ENCODE measurements at places on chromosomes 2 and 18.
A peak's percentile ranks its signal among the peaks of the same experiment; 100 is the strongest.

GRCh38 chr2:1945819-1946218 is 201.5 kb upstream of the PXDN start:
- no peak for DNase-seq

DNA sequence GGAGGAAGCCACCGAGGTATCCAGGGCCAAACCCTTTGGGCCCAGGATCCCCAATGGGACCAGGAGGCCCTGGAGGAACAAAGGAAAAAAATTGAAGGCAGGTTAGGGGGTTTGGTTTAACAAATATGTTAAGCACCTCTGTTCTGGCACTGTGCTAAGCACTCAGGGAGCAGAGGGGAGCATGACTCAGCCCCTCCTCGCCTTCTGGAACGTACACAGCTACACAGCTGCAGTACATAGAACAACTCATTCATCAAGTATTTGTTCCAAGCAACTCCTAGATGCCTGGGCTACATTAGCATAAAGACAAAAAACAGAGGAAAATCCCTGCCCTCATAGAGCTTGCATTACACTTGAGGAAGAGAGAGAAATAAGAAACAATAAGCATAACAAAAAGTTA is 153.6 kb downstream of the COL4A4 start:
- DNase-seq, result no peak

DNA sequence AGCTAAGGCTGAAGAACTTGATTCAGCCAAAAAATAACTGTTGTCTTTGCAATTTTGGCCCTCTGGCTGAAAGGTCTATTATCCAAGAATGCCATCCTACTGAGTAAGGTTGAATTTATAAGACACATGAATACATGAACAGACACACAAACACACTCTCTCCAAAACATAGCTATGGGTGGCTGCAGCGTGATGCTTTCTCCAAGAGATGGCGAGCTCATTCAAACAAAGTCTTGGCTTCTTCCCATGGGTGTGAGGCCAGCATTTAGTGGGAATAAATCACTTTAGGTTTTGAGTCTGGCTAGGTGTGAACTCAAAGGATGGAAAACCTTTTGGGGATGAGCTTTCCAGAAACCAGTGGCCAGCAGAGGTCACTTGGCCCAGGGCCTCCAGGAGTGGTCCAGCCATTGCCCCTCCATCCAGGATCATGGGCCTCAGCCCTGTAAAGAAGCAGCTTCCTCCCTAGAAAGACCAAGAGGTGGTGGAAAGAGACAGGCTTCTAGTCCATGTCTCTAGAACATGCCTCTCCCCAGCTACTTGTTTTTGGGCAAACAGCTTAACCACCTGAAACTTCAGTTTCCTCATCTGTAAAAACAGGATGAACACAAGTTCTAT is 11.0 kb upstream of the OSR1 start:
- no peak for DNase-seq

GRCh38 chr2:5696404-5696944 is 4.3 kb downstream of the SOX11 start:
- peak; percentile 86 for DNase-seq

DNA sequence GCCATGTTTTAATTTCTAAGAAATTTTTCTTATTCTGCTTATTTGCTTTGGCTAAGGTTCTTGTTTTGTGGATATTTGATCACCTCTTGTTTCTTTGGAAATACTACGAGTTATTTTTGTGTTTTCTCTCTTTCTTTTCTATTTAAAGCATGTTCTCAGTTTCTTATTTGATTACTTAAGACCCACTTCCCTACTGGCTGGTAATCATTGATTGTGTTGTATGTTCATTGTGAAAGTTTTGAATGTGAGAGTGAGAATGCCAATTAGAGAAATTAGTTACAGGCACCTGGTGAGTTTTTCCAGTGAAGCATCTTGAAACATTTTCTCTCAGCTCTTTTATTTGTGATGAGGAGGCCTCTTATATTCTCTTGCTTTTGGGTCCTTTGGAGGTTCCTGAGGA is 226.7 kb upstream of the MC4R start:
- no peak for DNase-seq

Measured in OCI-LY7 (cell line).